ENCODE measurements at places on chromosomes 6 and 20.

GRCh38 chr6:16523606-16524379, 237.5 kb downstream of the ATXN1 start:
- DNase-seq, result peak; percentile 84

- DNase-seq, result no peak
These were observed 585.3 kb upstream of the MAN1A1 start for GRCh38 chr6:119934816-119935215.

GRCh38 chr6:159056003-159056402, 11.2 kb upstream of the TAGAP start:
- DNase-seq, result no peak

- DNase-seq, result no peak
These were observed 63.2 kb downstream of the MAP3K5 start for GRCh38 chr6:136728976-136729515.

DNA sequence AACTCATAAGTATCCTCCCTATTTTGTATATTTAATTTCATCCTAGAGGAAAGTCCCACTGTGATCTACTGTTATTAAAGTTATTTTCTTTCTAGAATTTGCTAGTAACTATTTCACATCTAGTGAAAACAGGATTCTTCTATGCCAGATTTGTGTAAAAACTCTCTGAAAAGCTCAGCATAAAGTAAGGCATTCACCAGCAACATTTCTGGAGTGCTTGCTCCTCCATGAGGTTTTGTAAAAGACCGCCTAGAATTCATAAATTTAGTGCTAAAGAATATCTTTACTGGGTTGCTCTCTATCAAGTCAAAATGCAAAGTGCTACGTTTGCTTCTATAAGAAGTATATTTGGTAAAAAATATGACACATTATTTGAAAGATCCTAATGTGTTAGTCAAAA, 173.5 kb upstream of the IRAK1BP1 start:
- no peak for DNase-seq

GRCh38 chr20:8293750-8294149, 161.7 kb downstream of the PLCB1 start:
- no peak for DNase-seq

DNA sequence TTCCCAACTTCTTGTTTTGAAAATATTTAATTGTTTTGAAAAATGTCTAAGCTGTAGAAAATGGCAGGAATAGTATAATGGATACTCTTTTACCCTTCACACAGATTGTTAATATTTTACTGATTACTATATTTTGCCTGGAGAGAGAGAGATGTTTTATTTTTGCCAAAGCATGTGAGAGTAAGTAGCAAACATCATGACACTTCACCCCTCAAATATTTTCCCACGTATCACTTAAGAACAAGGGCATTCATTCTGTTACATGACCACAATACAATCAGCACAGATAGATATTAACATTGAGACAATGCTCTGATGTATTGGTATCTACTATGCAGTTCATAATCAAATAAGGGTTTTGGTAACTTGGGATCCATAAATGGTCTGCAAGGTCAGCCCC, 116.5 kb downstream of the CCDC170 start:
- no peak for DNase-seq

- peak; percentile 73 for DNase-seq
These were observed 40.4 kb downstream of the FAM8A1 start for GRCh38 chr6:17640477-17640917.

DNA sequence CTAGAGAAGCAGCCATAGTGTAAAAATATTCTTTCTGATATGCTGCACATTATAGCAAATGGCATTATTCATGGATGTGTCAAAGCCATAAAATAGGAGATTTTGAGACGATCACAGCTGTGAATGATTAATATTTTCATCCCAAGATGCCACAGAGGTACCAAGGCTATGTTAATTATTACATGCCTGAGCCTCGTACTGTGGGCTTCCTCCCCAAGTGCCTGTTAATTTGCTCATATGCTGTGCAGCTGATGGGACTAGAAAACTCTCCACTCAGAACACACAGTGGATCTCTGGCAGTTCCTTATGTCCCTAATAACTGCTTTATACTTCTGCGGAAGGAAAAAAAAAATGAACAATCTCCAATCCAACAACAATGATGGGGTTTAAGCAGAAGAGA, 184.9 kb upstream of the TSHZ2 start:
- DNase-seq, result no peak

GRCh38 chr20:53171065-53171464, 198.9 kb downstream of the TSHZ2 start:
- DNase-seq, result no peak

- DNase-seq, result peak; percentile 90
These were observed 55.5 kb upstream of the SGK1 start for GRCh38 chr6:134373282-134373922.

DNA sequence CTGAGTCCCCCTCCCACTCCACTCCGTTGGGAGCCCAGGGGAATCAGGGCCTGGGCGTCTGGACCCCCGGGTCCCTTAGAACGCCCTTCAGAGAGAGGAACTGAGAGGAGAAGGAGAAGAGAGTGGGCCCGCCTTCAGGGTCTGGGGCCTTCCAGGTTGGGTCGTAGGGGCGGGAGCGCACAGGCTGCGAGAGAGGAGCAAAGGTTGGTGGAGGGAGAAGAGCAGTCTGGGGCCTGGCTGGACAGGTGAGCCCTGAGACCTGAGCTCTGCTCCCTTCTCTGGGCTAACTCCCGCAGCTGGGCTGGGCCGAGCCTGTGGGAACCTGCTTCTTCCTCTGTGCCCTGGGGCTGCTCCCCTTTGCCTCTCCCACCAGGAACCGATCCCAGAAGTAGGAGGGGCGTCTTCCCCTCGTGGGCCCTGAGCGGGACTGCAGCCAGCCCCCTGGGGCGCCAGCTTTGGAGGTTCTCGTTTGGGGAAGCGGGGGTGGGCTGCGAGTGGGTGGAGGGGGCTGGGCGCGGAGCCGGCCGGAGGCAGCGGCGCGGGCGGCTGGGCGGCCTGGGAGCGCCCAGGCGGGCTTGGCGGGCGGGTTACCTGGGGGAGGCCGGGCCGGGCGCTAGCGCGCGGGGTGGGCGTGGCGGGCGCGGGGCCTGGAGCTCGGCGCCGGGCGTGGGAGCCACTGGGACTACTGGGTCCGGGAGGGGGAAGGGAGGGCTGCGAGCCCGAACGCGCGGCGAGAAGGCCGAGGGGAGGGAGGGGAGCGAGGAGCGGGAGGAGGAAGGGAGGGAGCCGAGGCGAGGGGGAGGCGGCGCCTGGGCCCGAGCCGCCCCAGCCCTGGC, at the start of gene DDR1:
Gene DDR1, plus strand, starts transcription at position 835 of the 836 bp plus-strand sequence. CDS start 4,211 bp downstream, outside the sequence.
- DNase-seq, result peak; percentile 59

DNA sequence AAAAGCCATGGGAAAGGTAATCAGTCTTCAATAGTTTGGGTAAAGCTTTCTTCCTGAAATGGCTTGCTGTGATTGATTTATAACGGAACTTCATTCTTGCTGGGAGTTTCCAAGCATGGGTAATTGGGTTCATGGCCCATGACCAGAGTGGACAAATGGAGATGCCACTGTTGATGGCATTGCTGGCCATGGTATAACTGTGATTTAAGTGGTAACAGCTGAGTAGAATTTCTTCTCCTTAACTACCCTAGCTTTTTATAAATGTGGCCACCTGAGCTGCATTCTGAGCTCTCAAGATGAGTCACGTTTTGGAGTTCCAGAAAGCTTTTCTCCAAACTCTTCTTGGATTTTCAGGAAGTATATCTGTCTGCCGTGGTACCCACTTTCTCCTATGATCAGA, 39.9 kb upstream of the SNRPB2 start:
- DNase-seq, result no peak

GRCh38 chr6:138255443-138255842, 37.2 kb upstream of the PBOV1 start:
- no peak for DNase-seq

- DNase-seq, result no peak
These were observed 390.2 kb downstream of the LAMA2 start for GRCh38 chr6:129273161-129273560.
